Suppressor macrophage (primary cell): ENCODE measurements at places on chromosomes 16 and 17.
A peak's percentile ranks its signal among the peaks of the same experiment; 100 is the strongest.

- DNase-seq = no peak
Observed at GRCh38 chr16:74261068-74261467, 35.5 kb upstream of the PSMD7 start.

GRCh38 chr17:81890447-81891302, 711 bp downstream of the ALYREF start:
- peak; percentile 66 for DNase-seq

DNA sequence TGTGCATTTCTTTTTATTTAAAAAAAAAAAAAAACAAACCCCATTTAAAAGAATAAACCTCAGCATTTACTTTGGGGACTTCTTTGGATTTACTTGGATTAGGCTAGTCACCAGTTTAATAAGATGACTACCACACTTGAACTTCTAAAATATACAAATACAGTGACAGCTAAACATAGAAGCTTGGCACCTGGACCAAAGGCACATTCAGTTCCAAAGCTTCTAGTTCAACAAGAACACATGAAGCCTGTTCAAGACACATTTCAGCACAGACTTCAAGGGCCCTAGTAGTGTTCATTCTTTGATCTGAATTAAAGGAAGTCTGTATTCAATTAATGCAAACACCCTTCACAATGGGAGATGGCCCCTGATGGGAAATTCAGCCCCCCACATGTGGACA, 11.6 kb upstream of the ROGDI start:
- DNase-seq = no peak

GRCh38 chr17:17425591-17425990, 51.2 kb upstream of the MED9 start:
- no peak for DNase-seq

DNA sequence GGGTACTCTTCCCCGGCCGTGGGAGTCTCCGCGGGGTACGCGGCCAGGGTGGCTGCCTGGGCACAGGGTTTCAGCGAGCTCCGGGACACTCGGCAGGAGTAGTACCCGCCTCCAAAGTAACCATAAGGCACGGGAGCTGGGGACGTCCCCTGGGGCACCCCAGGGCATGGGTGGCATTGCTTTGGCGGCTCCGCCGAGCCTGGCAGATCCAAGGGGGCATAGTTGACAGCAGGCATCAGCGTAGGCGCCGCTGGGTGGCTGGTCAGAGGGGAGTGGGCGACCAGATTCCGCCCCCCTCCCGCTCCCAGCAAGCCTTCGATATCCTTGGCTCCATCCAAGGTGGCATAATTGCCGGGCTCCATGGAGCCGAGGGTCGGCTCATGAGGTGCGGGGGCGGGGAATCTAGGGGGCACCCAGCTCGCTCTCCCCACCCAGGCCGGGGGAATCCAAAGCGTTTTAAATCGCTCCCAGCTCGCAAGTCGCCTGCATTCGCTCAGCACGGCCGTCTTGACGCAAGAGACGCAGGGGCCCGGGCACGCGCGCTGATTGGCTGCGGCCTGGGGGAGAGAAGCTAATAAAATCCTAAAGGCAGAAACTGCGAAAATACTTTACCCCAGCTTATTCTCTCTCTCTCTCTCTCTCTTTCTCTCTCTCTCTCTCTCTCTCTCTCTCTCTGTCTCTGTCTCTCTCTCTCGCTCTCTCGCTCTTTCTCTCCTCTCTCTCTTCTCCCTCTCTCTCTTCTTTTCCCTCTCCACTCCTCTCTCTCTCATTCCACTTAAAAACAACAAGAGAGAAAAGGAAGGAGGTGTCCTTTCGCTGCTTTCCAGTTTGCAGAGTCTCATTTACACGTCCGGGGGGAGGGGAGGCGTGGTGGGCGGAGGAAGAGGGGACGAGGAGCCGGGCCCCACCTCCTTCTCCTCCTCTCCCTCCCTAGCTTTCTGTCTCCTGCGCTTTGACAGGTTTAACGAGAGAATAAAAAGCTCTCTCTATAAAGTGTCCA, at the start of gene HOXB13:
HOXB13 (minus strand) TSS at position 519 of the 1,000 bp plus-strand sequence; CDS start at position 362, 157 bp downstream.
- DNase-seq = no peak

DNA sequence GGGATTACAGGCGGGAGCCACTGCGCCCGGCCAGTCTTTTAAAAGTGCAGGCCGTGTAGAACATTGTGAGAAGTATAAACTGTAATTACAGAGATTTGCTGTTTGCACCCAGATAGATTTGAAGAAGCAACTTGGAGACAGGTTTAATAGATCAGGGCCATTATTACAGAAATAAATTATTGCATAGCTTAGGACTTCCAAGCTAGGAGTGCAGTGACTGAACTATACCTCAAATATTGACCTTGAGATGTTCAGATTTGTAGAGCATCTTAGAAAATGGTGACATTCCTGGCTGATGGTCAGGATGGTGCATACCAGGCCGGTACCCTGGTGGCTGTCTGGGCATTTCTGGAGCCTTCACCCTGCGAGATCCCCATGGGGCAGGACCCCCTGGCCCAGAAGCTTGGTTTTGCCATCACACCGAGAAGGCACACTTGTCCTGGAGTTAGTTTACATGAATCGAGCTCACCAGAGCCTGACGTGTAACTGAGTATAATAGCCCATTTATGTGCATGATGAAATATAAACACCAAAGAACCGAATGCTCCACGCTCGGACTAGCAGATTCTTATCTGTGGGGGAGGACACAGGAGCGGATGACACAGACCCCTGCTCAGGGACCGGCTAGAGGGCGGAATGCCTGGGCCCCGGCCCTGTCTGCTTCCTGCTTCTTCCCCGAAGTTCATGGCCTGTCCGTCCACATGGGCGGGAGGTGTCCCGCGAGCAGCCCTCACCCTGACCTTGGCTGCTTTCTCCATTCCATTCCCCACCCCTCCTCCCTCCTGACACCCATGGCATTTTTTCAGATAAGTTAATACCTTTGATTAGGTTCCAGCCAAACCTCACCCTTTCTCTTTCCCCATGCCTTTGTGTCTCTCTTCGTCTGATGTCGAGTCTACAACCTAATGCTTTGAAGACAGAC, 32.1 kb downstream of the CCDC40 start:
- DNase-seq = no peak

DNA sequence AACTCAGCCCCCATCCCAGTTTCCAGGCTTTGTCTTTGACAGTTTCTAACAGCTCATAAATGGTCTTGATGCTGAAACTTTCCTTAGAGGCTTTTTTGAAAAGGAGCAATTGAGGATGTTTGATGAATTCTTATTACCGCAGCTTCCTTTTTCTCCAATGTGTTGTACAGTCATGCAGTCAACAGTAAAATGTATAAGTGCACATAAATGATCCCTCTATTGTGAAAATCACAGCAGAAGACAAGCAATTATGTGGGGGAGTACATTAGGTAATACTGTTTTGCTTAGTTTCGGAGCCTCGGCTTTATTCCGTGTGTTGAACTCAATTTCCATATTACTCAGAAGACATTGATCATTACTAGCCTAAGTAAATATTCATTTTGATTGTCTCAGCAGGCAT, 673.7 kb downstream of the CDH8 start:
- DNase-seq = no peak

- DNase-seq = peak; percentile 56
Observed at GRCh38 chr17:6599364-6599763, 41.1 kb downstream of the KIAA0753 start.

- no peak for DNase-seq
Observed at GRCh38 chr16:55655381-55655896, 349 bp upstream of the SLC6A2 start.

DNA sequence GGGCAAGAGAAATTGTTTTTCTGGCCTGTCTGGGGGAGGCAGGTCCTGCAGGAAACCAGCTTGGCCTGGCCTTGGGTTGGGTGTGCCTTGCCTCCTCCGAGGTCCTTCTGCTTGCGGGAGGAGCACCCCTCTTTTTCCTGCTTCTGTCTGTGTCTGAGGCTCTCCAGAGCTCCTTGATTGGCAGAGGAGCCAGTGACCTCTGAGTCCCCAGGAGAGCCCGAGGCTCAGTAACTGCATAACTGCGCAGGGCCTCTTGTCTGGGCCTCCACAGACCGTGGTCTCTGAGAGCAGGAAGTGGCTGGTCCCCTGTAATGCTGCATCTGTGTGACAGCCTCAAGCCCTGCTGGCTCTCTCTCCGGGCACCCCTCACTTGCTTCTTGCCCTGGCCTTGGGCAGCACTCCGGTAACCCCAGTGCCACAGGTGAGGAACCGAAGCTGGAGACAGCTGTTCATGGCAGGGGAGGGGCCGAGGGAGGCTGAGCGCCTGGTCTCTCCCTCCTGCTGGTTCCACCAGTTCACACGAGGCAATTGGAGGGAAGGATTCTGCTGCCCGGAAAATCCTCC, 1.6 kb downstream of the CAPN15 start:
- DNase-seq = no peak
